ENCODE measurements at places on chromosomes 4 and X. TPM values are rescaled to one million over a fixed set of nuclear protein-coding genes. Genes with fewer than 3 reads are reported as not detected.

KIAA1210 gene
- total RNA-seq, result not detected

ADH1A gene
- total RNA-seq, result not detected

CYTL1 gene
- total RNA-seq, result not detected

FRMD7 gene
- total RNA-seq, result not detected

HAND2 gene
- not detected for total RNA-seq

DAPP1 gene
- 169 TPM for total RNA-seq

UTP3 gene
- total RNA-seq, result 42.2 TPM

- DNase-seq, result no peak
These were observed 216.5 kb upstream of the AADAT start for GRCh38 chr4:170306208-170306607.

DNA sequence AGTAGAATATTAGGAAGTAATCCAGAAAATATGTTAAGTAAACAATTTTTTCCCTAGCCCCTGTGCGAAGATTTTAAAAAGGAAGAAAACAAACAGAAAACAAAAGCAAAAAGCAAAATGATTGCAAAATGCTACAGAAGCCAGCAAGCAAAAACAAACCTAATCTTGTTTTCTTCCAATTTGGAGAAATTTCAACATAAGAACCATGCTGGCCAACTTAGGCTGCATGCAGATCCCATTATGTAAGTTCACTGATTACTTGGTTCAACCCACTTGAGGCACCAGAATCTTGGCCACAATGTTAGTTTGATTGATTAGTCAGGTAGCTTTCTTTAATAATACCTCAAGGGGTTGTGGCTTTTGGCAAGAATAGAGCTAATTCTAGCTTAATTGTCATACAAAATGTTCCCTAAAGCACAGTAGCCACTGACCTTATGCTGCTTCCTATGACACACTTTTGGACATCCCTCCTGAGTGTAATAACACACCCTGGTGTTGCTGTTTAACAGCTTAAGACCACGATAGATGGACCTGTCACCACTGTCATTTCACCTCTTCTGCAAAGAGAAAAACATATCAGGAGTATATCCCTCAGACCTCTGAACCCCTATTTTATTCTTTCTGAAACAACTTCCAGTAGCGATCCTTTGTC, 2342.1 kb downstream of the PCDH7 start:
- DNase-seq, result no peak

DNA sequence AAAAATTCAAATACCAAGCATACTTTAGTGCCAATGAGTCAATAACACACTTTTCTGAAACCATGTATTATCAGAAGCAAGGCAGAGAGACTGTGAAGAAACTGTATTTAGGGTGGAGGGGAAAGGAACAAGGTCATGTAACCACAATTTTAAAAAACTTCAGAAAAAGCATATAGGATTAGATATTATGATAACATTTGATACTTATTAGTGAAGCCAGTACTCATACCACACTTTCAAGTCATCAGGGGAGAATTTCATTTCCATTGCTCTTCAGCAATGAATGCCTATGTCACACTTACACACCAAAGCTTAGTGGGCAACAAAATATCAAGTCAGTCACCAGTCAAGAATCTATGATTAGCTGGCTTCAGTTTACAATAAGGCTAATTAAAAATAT, 602.2 kb downstream of the IL15 start:
- no peak for DNase-seq

DNA sequence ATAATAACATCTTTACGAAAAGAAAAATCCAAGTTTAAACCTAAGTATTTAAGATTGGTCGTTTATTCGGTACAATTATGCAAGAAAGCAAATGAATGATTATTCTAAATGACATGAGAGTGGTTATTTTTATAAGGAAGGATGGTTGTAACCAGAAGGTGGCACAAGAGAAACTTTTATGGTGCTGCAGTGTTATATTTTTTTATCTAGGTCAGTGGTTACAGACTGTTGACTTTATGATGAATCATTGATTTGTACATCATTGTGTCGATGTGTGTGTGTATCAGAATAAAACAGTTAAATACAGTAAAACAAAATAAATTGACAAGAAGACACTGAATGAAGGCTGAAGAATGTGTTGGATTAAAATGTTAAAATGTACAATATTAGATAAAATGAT, 9.8 kb downstream of the DCAF8L2 start:
- no peak for DNase-seq

DNA sequence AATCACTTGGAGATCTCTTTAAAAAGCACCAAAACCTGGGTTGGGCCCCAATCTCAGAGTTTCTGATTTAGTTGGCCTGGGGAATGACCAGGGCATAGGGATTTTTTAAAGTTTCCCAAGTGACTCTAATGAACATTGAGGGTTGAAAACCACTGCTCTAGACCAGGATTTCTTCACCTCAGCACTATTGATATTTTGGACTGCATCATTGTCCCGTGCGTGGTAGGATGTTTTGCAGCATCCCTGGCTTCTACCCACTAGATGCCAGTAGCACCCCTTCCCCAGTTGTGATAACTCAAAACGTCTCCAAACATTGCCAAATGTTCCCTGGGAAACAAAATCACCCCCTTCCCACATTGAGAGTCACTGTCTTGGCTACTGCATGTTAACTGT, 61.8 kb downstream of the ATXN3L start:
- no peak for DNase-seq

GRCh38 chrX:106874075-106874474, 29.1 kb downstream of the RIPPLY1 start:
- peak; percentile 23 for DNase-seq

DNA sequence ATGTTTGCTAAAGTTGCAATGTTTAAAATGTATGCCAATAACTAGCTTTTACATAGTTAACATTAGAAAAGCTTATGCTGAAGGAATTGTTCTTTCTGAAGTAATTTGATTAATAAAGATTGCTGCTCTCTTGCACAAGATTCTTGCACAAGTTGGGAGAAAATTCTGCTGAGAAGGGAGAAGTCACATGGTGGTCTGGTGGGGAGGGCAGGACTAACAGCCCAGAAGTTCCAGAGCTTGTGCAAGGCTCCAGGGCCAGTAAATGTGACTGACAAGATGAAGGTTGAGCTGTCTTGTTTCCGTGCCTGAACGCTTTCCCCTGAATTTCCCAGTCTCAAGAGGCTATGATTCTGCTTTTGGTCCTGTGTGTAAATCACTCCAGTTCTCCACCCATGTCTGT, 112.9 kb upstream of the VCX start:
- no peak for DNase-seq

- no peak for DNase-seq
These were observed 10.9 kb downstream of the GPAT3 start for GRCh38 chr4:83546786-83547185.

GRCh38 chr4:112287258-112287989, 1.7 kb upstream of the TIFA start:
- peak; percentile 66 for DNase-seq

GRCh38 chrX:53249408-53250042, 24.5 kb upstream of the KDM5C start:
- no peak for DNase-seq

DNA sequence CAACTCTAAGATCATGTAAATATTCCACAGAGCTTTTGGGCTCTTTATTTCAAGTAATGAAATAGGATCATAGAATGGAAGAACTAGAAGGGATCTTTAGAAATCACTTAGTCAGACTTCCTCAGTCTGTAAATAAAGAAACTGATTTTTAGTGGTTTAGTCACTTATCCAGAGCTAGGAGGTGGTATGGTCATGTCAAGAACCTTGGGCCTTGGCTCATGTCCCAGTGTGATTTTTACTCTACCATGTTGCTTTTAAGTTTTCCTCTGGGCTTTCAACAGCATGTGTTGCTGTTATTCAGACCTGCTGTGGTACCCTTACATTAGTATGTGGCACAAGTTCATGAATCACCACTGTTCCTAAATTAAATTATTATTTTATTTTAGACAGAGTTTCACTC, 184.9 kb downstream of the FRAS1 start:
- no peak for DNase-seq

DNA sequence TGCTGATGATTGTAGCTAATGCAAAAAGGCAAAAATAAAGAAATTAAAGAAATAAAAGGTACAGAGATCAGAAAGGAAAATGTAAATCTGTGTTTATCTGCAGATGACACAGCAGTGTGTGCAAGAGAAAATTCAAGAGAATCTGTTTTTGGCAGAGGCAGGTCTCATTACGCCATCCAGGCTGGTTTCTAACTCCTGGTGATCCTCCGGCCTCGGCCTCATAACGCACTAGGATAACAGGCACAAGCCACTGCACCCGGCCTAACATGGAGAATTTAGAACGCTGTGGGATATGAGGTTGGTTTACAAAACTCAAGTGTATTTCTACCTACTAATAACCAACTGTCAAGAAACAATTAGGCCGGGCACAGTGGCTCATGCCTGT, 29.4 kb downstream of the CTBP1 start:
- DNase-seq, result no peak

- DNase-seq, result no peak
These were observed 8.1 kb upstream of the SRD5A3 start for GRCh38 chr4:55337944-55338343.

GRCh38 chrX:101416691-101417090, 8.7 kb downstream of the HNRNPH2 start:
- no peak for DNase-seq

DNA sequence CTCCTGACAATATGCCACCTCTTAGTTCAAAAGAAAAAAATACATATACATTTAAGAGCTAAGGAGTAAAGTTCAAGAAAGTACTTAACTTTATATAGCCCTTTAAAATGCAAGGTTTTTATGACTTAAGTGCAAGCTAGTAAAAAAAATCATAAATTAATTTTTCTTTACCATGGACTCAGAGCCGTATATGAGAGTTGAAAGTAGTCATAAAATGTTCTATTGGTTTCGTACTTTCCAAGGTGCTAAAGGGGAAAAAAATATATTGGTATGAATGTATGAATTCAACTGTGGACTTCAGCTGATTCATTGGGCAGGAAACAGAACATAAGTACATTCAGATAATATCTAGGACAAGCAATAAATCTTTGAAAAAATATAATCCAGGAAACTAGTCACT, 869.8 kb upstream of the AGA start:
- DNase-seq, result no peak

DNA sequence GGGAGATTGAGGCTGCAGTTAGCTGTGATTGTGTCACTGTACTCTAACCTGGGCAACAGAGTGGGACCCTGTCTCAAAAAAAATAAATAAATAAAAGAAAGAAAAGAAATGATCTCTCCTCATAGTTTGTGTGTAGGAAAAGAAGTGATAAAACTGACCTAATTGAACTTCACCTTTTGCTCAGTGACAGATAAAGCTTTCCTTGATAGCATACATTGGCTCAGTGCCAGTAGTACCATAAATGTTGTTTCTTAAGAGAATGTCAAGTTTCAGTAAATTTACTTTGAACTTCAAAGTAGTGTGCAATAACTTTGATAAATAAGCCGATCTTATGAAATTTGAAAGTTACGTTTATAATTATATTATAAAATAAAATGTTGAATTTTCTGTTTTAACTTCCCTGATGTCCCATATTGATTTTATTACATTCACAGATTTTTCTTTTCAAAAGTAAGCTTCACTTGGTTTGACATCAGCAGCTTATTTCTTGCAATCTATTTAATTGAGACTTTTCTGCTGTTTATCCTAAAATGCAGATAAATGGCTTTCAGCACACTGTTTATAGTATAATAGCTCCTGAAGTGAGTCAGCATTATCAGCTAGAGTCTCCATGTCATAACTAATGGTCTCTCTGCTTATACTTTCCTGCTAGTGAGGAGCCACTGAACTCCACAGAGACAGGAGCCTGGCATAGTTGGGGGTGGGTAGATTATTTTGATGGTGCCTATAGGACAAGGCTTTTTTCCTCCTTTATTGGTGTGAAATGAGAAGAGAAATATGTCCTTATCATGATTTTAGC, 330.1 kb downstream of the BMPR1B start:
- no peak for DNase-seq

DNA sequence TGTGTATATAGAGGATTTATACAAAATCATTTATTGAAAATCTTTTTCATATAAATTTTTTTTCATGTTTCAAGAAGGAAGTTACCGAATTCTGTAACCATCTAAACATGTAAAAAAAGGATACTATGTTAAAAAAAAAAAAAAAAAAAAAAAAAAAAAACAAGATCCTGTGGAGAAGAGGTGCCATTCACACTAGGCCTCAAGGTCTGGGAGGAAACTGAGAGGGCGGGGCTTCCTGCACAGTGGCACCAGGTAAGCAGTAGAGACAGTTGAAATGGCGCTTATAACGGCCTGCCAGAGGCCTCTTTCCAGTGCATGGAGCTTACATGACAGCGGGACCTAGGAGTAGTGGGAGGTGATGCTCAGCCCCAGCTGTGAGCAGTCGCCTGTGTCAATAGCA, 17.5 kb downstream of the TRAPPC2 start:
- no peak for DNase-seq

GRCh38 chrX:21996872-21997455, 35.2 kb upstream of the PHEX start:
- no peak for DNase-seq

- no peak for DNase-seq
These were observed 102.3 kb downstream of the AGTR2 start for GRCh38 chrX:116272861-116273260.

DNA sequence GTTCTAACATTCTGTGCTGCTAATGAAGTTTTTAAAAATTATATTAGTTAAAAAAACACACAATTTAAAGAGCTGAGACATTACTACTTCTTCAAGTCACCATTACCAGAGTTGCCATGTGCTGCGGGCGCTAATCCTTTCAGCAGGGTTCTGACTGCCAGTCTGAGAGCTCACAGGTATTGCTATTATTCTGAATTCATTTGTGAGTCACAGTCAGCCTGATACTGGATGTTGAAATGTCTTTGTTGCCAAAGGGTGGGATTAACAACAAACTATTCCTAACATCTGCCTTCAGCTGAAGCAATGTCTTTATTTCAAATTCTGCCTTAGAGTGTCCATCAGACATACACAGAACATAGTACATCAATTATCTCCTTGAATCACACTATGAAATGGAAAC, 197.1 kb upstream of the FGF13 start:
- DNase-seq, result no peak
